NCI-H1436 (cell line): ENCODE measurements at places on chromosomes 5 and 9.

DNA sequence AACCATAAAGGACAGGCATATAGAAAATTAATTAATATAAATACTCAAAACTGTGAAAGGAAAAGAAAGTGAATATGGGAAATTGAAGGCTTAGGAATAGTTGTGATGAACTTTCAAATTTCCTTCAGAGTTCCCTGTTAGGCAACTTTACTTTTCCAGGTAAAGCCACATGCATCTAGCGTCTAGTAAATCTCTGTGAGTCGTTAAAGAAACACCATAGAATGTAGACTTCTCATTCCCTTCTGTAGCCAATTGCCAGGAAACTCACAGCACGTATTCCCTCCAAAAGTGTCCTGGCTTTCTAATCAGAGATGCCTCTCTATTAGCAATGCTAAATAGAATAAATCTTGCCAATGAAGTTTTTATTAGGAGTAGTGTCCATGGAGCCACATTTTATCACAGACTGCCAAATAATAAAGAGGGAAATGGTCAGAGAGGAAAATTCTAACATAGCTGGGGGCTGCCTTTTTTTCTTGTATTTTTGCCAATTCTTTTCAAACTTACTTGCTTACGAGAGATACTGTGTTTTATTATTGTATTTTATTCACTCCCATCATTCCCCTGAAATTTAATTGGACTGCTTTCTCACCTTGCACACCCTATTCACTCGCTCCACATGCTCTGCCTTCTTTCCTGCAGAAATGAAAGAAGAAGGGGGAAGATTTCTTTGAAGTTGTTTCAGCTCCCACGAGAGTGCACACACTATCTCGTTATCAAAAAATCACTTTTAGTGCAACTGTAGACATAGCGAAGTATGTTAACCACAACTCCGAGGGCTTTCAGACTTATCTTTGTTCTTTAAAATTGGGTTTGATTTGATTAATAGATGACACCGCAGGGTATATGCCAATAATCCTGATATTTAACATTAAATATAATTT lies 439.0 kb downstream of the CSNK1G3 start:
- DNase-seq = no peak

GRCh38 chr5:68418201-68418600 lies 202.6 kb downstream of the PIK3R1 start:
- no peak for DNase-seq

- no peak for DNase-seq
These were observed 132.7 kb downstream of the GNAQ start for GRCh38 chr9:77898864-77899263.

GRCh38 chr5:43154469-43154868 lies 33.8 kb downstream of the ZNF131 start:
- no peak for DNase-seq

DNA sequence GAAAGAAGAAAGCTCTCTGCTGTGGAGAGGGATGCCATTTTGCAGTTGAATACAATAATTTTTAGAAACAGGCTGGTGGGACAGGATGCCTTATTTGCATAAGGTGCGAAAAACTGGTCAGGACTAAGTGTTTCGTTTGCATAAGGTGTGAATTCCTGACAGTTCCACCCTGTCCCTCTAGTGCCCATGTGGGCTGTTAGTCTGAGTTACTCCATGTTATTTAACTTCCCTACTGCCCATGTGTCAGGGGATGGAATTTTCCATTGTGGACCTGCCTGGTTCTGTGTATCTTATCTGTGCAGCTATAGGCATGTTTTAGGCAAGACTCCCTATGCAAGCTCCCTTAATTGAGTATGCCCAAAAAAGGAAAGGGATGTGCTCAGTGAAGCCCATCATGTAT lies 35.3 kb upstream of the NFIL3 start:
- no peak for DNase-seq

- DNase-seq = no peak
These were observed 25.4 kb upstream of the ZSWIM6 start for GRCh38 chr5:61306531-61307131.

DNA sequence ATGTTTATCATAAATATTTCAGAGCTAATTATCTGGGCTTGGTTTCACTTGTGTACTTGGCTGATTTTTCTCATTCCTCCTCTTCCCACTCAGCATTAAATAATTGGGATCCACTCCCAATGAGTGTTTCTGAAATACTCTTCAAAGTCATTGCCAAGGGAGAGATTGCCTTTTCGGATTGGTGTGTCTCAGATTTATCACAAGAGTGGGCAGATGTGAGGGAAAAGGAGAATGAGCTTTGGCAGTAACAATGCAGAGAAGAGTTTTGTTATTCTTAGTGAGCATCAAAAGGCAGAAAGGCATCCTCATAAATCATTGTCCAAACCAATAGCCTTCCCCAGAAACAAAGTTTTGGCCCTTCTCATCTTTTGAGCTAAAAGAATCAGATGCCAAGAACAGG lies 79.2 kb downstream of the SEMA5A start:
- DNase-seq = no peak

DNA sequence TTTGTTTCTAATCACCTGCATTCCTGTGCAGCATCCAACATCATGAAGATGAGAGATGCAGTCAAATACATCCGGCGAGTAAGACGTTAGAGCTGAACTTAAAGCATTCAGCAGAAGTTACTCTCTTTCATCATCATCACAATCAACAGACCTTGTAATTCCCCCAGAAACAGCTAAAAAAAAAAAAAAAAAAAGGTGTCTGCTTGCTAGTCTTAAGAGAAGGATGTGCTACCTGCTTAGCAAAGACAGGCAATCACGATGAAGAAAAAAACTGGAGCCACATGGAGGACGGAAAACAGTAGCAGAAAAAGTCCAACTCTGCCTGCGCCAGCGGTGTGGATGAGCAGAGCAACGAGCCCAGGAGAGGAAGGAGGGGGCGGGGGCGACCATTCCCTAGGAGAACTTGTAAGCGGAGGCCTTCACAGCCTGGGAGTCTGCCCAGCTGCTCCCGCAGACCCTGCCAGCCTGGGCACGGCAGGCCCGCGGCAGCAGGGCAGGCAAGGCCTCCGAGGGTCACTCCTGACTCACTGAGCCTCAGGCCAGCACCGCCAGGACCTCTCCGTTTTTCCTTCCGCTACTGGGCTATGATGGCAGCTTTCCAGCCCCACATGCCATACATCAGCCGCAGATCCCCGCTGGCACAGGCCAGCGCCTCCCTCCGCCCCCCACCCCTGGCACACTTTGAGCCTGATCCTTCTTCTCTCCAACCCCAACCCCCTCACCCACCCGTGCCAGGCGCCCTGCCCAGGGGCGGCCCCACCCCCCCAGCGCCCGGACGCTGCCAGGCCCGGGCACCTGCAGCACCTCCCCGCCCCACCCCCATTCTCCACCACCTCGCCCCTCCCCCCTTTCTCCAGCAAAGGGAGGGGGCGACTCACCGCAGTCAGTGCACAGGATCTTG lies 1.4 kb downstream of the NRG2 start:
- DNase-seq = no peak

- no peak for DNase-seq
These were observed 207.0 kb downstream of the MEF2C start for GRCh38 chr5:88675708-88676636.

DNA sequence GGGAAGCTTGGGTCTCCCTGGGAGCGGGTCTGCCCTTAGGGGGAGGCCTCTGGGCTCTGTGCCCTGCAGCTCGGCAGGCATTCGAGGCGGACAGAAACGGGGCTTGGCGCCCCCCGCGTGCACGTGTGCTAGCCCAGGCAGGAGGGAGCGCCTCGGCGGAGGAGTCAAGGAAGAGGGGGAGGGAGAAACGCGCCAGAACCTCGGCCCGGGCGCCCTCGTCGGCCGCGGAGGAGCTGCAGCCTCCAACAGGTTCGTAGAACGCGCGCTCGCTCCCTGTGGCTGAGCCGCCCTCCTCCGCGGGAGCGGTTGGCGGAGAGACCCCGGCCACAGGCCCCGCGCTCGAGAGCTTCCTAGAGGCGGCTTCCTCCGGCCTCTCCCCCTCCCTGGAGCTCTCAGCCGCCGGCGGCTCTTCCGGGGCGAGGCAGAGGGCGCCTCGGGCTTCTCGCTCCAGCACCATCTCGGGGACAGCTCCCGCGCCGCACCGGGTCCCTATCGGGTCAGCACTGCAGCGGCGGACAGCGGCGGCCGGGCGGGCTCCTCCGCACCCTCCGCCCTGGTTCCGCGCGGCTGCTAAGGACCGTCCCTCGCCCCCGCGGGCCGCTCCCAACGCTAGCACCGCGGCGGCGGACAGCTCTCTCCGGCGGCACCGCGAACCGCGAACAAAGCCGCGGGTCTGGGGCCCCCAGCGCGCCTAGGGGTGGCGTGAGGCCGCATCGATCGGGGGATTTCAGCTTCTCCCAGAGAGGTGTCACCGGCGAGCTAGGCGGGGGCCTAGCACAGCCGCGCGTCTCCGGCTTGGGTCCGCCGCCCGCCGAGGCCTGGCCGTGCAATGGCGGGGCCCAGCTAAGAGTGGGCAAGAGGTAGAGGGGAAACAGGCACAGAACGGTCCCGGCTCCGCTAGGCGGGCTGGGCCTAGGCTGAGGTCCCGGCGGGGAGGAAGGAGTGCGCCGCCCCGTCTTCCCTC lies 74.6 kb upstream of the CPLX2 start:
- no peak for DNase-seq

DNA sequence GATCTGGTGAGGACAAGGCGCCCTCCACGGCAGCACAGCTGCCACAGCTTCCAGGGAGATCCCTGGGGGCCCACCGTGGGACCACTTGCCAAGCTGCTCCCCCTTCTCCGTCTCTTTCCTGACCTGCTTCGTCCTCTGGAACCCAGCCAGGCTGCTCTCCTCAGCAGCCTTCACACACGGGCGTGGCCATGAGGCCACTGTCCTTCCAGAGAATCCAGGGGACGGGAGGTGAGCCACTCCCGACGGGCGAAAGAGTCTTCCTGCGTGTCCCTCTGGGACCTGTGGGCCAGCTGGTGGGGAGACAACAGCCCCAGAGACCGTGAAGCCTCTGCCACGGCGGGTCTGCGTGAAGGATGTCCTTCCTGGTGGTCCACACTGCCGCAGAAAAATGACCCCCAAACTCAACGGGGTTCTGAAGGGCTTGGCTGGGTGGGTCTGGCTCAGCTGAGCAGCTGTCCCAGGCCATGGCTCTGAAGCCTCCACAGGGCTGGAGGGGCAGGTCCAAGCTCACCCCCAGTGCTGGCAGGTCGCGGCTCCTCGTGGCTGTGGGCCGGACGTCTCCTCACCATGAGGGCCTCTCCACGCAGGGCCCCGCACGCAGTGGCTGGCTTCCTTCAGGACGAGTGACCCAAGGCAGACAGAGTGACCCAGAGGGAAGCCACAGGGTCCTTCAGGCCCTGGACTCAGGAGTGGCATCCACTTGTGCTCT lies 47.4 kb upstream of the NKD2 start:
- DNase-seq = no peak

GRCh38 chr9:96006961-96007360 lies 131.5 kb downstream of the ERCC6L2 start:
- no peak for DNase-seq
